Neural progenitor cell (in vitro differentiated cells): ENCODE measurements at places on chromosomes 13 and 19.

DNA sequence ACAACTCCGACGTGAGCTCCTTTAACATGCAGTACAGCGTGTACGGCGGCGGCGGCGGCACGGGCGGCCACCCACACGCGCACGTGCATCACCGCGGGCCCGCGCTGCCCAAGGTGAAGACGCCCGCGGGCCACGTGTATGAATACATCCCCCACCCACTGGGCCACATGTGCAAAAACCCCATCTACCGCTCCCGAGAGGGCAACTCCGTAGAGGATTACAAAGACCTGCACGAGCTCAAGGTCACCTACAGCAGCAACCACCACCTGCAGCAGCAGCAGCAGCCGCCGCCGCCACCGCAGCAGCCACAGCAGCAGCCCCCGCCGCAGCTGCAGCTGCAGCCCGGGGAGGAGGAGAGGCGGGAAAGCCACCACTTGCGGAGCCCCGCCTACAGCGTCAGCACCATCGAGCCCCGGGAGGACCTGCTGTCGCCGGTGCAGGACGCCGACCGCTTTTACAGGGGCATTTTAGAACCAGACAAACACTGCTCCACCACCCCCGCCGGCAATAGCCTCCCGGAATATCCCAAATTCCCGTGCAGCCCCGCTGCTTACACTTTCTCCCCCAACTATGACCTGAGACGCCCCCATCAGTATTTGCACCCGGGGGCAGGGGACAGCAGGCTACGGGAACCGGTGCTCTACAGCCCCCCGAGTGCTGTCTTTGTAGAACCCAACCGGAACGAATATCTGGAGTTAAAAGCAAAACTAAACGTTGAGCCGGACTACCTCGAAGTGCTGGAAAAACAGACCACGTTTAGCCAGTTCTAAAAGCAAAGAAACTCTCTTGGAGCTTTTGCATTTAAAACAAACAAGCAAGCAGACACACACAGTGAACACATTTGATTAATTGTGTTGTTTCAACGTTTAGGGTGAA, 6.6 kb downstream of the SLITRK5 start:
- DNase-seq, result peak; percentile 82

GRCh38 chr13:102293723-102294122, 108.1 kb downstream of the FGF14 start:
- no peak for DNase-seq

GRCh38 chr13:42035905-42036521, 12.4 kb upstream of the DGKH start:
- DNase-seq, result no peak

DNA sequence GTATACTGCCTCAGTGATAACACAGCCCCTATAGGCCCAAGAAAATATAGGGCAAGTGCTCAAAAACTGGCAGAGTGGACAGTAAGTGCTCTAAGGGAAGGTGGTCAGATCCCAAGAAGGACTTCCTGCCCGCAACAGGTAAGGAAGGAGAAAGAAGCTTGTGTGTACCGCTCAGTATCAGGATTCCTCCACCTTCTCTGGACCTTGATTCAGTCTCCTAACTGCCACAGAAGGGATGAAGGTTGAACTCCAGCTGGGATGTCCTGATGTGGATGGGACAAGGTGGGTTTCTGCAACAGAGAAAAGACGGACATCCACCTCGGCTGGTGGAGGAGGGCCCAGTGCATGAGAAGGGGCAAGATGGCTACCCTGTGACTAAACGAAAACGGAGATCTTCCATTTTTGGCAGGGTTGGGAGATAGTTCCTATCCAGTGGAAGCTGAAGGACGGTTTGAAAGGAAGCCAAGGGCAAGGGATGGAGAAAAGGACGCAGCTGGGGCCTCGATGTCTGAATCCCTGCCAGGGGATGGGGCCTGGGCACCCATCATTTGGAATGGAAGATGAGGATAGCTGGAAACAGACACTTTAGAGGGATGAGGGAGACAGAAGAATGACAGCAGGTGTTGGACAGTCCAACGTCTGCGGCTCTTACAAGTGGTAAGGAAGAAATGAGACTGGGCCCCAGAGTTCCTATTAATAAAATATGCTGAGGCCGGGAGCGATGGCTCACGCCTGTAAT, 1.3 kb upstream of the ATF5 start:
- DNase-seq, result no peak

DNA sequence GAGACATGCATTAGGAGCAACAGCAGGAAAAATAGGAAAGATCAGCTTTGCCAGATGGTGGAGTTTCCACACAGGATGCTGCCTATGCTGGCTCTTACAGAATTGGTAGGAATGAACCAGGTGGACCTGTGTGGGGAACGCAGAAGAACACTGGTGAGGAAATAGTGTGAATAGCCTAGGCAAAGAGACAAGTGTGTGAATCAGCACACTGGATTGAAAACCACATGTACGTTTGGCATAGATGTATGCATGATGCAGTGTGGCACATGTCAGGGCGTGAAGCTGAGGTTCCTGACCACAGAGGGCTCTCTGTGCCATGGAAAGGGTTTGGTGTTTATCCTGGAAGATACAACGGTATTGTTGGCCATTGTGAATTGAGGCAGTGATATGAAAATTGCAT, 156.5 kb upstream of the SLC10A2 start:
- no peak for DNase-seq

GRCh38 chr19:58128041-58128685, 22.4 kb downstream of the ZNF329 start:
- no peak for DNase-seq

GRCh38 chr19:12769689-12770088, 5.7 kb downstream of the HOOK2 start:
- DNase-seq, result peak; percentile 92

DNA sequence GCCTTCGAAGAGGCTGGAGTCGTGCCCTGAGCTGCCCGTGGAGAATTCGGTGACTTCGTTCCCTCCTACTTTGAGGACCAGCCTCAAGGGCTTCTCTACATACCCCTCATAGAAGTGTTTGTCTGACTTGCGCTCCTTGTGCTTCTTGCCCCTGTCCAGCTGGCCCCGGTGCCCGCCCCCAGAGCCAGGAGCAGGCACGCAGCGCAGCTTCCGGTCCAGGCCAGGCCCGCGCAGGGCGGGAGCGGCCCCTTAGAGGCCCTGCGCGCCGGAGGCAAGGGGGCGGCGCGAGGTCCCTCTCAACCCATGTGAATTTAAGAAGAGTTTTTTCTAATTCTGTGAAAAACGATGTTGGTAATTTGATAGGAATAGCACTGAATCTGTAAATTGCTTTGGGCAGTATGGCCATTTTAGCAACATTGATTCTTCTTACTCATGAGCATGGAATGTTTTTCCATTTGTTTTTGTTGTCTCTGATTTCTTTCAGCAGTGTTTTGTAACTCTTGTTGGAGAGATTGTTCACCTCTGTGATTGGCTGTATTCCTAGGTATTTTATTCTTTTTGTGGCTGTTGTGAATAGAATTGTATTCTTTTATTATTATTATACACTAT, 46.9 kb upstream of the SOX21 start:
- DNase-seq, result no peak

DNA sequence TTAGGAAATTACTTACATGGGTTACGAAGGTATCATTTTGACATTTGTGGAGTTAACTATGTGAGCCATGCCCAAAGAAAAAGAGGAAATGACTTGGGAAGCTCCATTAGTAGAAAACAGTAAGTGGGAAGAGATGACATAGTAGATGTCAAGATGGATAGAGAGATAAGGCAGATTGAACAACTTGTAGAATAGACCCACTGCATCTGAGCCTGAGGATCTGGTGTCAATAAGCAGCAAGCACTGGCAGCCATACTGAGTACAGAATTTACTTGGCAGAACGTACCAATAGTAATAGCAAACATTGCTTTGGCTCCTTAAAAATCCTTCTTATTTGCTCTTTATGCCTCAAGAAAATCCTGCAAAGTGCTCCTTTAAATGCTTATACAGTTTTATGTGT, 203.8 kb downstream of the GPC6 start:
- no peak for DNase-seq

GRCh38 chr13:105364191-105364590, 1171.3 kb downstream of the EFNB2 start:
- no peak for DNase-seq

- peak; percentile 96 for DNase-seq
These were observed at the start of gene PRKD2 for GRCh38 chr19:46717034-46717715. Gene PRKD2, minus strand, starts transcription at chr19:46717114. Its CDS starts 744 bp downstream, at chr19:46716370.

DNA sequence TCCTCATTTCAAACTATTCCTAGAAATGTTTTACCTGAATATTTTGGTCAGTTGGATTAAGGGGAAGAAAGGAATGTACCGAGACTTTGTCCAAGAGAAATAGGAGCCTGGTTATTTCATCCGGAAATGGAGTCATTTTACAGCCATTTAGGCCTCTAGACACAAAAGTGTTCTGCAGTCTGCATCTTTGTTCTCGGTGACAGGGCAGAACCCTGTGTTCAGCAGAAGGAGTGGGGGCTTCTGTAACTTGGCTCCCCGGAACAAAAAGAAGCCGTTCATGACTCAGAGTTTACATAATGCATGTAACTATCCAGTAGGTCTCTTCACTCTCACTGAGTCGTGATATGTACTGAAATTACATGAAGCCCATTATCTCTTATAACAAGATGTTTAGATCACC, 21.6 kb upstream of the FNDC3A start:
- no peak for DNase-seq

GRCh38 chr13:87087741-87088140, 583.4 kb upstream of the SLITRK5 start:
- DNase-seq, result no peak

GRCh38 chr13:81142306-81142999, 801.5 kb upstream of the SPRY2 start:
- DNase-seq, result no peak

- DNase-seq, result no peak
These were observed 338 bp downstream of the SLC35E1 start for GRCh38 chr19:16571822-16572331.

- DNase-seq, result no peak
These were observed 66.1 kb downstream of the ATP7B start for GRCh38 chr13:51945149-51945548.
